ENCODE measurements at places on chromosomes 6 and 20.
A peak's percentile ranks its signal among the peaks of the same experiment; 100 is the strongest.

GRCh38 chr6:35292494-35292893, 5.1 kb upstream of the DEF6 start:
- DNase-seq = no peak

- peak; percentile 26 for DNase-seq
Measured at GRCh38 chr20:20824924-20825584, 112.6 kb upstream of the RALGAPA2 start.

- no peak for DNase-seq
Measured at GRCh38 chr6:95519228-95520037, 57.9 kb upstream of the MANEA start.

DNA sequence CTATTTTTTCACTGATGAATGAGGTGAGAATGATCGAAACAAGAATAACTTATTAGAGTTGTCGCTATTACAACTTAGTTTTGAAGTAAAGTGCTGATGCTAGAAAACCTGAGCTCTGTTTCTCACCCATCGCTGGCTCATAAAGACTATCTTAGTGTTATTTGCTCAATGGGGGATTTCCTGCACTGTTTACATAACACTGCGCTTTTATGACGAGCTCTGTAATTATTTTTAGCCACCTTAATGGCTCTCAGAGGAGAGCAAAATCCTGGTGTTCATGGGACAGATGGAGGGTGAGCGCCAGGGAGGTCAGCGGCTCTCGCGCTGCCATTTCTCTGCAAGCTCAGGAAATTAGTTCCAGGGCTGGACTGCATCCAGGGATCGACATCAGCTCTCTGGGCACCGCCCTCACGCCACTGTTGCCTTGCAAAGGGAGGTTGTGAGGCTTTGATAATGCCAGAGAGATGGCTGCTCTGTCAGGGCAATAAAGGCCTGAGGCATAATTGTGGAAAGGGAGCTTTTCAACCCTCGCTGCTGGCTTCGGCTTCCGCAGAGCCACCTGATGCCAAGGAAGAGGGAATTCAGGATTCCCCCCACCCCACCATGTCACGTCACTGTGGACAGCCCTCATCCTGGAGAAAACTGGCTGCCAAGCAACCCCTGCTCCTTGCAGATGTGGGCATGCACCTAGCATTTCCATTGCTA, 72.0 kb downstream of the DACT2 start:
- DNase-seq = no peak

- DNase-seq = no peak
Measured at GRCh38 chr20:17949899-17950298, 18.7 kb downstream of the SNX5 start.

DNA sequence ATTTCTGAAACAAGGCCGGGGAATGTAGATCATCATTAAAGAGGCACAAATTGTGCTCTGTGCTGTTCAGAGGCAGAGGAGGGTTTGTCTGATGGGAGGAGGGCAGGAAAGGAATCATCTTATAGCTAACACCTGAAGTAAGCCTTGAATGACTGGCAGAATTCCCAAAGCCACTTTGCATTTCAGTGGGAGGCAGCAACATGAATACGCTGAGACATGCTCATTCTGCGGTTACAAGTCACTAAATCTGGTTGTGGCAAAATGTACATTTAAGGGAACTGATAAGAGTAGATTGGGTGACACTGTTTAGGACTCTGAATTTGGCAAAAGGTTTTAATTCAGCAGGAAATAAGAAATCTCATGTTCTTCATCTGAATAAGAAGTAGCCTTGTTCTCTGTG, 4.4 kb upstream of the COL19A1 start:
- DNase-seq = no peak

DNA sequence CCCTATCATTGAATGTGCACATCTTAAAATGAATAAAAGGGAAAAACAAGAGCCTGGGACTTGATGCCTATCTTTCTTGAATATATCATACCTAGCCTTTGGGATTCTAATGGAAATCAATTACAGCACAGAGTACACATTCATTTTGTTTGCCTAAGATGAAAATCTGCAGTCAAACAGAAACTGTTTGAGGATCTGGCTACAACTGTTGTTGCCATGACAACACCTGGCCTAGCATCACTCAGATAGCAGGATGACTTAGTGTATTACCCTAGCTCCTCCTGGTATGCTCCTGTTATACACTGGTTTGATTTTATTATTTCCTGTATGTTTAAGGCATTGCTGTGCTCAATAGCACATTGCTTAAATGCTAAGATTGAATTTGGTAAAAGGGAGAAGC, 71.5 kb upstream of the LAMP5 start:
- DNase-seq = no peak

- no peak for DNase-seq
Measured at GRCh38 chr6:90424580-90424979, 127.9 kb upstream of the BACH2 start.

- DNase-seq = no peak
Measured at GRCh38 chr6:104862456-104862855, 2.7 kb upstream of the HACE1 start.

- no peak for DNase-seq
Measured at GRCh38 chr6:327538-328116, 35.3 kb downstream of the DUSP22 start.

GRCh38 chr6:2792330-2793110, 27.3 kb downstream of the WRNIP1 start:
- no peak for DNase-seq

DNA sequence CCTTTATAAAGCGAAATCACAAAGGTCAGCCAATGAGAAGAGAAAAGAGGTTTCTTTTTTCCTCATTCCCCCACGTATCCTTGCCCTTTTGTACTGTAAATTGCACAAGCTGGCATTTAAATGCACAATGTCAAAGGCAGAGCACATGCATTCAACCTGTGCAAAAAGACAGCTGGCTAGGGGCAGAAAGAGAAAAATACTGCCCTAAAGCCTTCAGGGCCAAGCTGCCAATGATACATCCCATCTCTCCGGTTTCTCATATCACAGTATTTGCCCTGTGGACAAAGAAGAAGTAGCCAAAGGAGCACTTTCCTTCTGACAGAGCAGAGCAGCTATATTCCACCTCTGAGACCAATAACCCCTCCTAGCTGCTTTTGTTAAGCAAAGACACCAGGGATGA, 219.2 kb downstream of the TRDN start:
- DNase-seq = no peak
